ENCODE measurements at places on chromosomes 6 and 20. TPM values are rescaled to one million over a fixed set of nuclear protein-coding genes. Genes with fewer than 3 reads are reported as not detected.

The BNIP5 gene
- total RNA-seq, result not detected

The RSPH9 gene
- 1.3 TPM for total RNA-seq

The AKAP12 gene
- total RNA-seq, result 37.3 TPM

DNA sequence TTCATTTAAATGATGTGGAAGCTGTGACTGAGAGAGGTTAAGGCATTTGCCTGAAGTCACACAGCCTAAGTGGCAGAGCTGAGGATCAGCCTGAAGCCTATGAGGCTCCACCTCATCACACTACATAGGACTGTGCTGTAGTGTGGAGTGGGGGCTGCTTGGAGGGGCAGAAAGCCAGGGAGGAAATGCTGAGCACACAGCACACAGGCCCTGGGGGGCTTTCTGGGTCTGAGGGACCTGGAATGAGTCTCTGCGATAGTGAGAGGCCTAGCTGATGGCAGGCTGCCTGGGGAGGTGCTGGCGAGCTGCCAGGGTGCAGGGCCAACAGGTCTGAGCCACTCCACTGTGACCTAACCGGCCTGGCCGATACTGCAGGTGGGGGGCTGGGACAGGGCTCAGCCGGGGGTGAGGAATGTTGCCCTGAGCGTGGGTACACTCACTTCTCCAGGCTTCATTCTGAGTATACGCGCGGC, 2.2 kb upstream of the ARHGAP40 start:
- DNase-seq, result peak; percentile 20
